Stimulated activated CD4-positive, alpha-beta T cell treated with anti-CD3 and anti-CD28 coated beads, Interleukin-4, amount 100 ng/mL, for 4 hours (primary cell): ENCODE measurements at places on chromosomes 1 and 21.

DNA sequence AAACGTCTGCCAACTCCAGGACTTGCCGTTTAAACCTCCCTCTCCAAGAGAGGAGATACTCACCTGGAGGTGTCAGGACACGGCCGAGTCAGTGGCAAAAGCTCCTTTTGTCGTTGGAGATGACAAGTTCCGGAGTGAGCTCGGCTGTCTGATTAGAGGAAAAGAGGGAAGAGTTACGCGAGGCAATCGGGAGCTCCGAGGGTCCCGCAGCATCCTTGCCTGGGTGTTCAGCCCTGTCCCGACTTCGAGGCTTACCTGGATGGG lies 497 bp downstream of the ID3 start:
- no peak for DNase-seq

DNA sequence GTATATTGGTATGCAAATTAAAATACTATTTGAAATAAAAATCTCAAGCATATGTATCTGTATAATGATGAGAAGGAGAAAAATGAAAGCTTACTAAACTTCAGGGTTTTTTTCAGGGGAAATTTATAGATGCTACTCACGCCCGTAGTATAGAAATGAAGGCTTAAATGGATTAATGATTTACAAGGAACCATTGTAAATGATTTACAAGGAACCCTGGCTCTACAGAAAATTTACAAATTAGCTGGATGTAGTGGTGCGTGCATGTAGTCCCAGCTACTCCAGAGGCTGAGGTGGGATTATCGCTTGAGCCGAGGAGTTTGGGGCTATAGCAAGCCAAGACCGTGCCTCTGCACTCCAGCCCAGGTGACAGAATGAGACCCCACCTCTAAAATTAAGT lies 150.5 kb downstream of the PCBP3 start:
- no peak for DNase-seq

DNA sequence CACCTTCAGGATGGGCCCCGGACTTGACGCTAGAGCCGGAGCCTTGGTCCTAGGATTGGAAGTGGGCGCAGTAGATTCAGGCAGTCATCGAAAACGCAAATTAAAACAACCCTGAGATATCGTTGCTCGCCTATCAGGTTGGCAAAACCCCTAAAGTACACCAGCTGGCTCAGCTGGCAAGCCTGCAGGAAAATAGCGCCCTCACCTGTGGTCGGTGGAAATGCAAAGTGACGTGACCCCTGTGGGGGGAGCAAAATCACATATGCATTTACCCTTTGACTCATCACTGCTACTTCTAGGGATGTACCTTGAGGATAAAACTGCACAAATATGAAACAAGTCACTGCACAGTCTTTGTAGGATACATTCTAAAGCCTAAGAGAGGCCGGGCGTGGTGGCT lies 170.3 kb upstream of the TMEM51 start:
- no peak for DNase-seq

DNA sequence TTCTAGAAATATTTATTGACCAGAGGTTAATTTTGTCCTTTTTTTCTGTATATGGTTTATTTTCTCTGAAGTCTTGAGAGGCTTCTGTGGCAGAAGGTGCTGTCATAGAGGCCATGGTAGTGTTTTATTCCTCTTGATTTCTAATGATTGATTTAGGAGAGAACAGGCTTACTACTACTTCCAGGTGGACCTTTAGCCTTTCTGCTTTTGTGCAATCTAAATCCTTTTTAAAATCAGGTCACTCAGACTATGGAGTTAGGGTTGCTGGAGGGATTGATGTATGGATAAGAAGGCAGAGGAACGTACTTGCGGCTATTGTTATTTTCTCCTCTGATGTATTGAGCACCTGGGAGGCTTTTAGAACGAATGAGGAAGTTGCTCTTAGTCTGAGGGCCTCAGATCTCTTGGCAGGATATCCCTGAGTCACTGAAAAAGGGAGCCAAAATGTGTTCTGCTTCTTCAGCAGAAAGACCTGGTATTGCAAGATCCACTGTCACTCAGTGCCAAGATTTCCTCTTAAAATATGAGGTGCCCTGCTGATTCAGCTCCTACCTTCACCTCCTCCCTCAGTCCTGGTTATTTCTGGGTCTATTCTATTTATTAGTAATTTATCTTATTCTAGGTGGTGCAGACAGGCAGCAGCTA lies 277.4 kb downstream of the ZNF648 start:
- no peak for DNase-seq

- DNase-seq: no peak
Observed at GRCh38 chr1:66434096-66434495, 99.9 kb upstream of the SGIP1 start.

DNA sequence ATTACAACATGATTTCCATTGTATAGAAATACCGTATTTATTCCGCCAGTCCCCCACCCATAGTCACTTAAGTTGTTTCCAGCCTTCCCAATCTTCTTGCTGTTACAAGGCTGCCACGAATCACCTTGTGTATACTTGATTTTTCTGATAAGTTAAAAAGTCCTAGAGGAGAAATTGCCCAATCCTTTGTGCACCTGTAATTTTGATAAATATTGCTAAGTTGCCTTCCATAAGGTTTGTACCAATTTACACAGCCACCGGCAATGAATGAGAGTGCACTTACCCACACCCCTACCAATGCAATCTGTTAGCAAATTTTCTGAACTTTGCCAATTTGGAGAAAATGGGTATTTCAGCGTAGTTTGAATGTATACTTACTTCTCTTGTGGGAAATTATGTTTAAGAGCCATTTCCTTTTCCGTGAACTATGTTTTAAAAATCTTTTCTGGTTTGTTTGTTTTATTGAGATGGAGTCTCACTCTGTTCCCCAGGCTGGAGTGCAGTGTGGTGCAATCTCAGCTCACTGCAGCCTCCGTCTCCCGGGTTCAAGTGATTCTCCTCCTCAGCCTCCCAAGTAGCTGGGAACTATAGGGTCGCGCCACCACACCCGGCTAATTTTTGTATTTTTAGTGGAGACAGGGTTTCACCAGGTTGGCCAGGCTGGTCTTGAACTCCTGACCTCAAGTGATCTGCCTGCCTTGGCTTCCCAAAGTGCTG lies 87.4 kb downstream of the DHRS3 start:
- DNase-seq: no peak

DNA sequence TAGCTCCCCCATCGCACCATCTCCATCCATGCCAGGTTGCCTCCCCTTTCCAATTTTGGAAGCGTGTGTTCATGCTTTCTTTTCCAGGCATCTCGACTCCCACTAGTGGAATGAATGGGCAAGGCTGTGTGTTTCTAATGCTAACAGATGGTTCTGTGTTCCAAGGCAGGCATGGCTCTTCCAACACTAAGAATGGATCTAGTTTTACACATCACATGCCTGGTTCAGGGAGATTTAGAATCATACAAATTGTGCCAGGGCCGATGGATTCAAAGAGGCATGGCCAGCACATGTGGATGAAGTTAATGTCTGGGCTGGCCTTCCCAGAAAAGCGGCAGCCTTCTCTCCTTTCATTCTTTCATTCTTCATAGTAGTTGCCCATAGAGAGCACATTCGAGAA lies 438.7 kb downstream of the PRDM2 start:
- DNase-seq: no peak

- DNase-seq: no peak
Observed at GRCh38 chr1:186715887-186716809, 35.9 kb upstream of the PTGS2 start.

DNA sequence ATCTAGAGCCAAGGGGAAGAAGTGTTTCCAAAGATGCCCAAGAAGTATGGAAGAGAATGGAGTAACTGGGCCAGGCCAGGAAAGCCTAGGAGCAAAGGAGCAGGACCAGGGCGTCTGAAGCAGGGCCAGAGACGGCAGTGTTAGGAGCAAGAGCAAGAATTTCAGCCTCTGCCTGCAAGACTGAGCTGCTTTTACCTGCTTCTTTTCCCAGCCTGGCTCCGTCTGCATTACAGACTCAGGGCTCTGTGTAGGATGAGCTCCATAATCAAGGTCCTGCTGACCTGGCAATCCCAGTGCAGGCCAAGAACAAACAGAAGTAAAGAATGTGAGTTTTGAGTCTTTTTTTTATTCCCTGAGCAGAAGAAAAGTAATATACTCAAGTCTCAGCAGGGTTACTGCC lies 10.1 kb downstream of the FMO1 start:
- no peak for DNase-seq

GRCh38 chr1:19074902-19075721 lies 118.6 kb upstream of the IFFO2 start:
- no peak for DNase-seq

DNA sequence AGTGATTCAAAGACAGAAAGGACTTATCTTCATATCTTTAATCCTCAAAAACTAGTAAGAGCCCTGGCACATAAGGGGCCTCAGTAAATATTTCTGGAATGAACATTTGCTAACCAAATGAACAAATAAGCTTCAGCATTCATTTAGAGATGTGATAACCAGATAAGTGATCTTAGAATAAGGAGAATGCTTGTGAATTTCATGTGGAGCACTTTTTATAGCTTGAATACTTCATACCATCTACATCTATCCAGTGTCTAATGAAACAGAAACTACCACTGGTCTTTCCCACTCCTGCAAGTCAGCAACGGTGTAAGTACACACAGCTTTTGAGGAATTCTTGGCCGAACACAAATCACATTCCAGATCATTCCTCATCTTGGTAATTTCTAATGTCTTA lies 38.5 kb downstream of the EDEM3 start:
- no peak for DNase-seq

GRCh38 chr1:83960669-83961277 lies 38.2 kb downstream of the TTLL7 start:
- no peak for DNase-seq

DNA sequence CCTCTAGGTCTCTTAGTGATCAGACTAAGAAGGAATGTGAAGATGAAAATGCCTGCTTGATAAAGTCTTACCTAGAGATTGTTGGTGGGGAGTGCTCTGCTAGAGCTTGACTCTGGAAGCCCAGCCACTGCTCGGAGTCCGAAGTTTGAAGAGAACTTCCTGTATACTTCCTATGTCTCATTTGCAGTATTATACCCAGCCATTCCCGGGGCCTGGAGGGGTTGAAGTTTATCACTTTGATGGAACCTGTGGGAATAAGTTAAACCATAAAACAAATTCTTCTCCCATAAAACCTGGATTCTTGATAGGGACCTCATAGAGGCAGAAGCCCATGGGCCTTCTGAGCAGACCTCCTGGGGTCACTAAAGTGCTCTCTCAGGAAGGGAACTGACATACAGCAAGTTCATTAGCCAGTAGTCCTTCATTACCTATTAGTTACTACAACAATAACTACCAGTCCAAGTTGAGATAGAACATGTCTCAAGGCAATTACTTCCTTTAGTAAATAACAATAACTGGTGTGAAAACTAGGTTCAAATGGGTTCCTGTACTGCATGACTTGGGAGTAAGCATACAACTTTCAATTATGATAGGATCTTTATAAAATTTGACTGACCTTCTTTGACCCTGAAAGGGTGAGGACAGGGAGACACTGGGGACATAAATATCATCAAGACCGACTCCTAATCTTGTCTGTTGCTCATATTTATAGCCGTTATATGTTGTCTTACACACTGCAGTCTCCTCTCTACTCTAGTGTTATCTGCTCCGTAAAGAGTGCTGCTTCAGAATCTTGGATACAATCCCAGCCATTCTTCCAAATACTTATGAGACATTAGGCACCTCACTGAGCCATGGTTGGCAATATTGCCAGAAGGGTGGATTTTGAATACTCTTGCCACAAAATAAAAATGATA lies at the start of gene OR6N1:
Gene OR6N1 (minus strand): TSS at position 246 of the 917 bp plus-strand sequence. CDS start 5,513 bp downstream, outside the sequence.
- DNase-seq: no peak

- no peak for DNase-seq
Observed at GRCh38 chr1:215887627-215888026, 320.5 kb downstream of the KCTD3 start.

GRCh38 chr1:24337455-24337854 lies 18.3 kb downstream of the GRHL3 start:
- no peak for DNase-seq

- no peak for DNase-seq
Observed at GRCh38 chr1:26857473-26858060, 5.4 kb upstream of the SFN start.

GRCh38 chr1:99326215-99326949 lies 62.1 kb downstream of the PLPPR4 start:
- no peak for DNase-seq

GRCh38 chr1:182213163-182213562 lies 151.7 kb upstream of the ZNF648 start:
- DNase-seq: no peak

DNA sequence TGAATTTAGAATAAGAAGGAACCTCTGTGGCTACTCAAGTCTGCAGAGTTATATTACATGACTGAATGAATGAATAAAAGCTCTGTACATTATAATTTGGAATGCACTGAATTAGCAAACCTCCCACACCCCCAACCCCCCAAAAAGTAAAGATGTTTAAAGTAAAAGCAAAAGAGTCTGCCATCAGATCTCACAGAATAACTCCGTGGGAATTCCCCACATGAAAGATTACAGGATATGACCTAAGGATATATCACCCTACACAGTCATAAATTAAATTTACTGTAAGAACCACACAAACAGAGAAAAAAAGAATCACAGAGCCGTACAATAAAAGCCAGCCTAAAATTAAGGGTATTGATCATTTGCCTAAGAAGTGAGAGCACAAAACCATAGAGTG lies 587.3 kb downstream of the PTPRC start:
- DNase-seq: no peak

GRCh38 chr1:247211339-247211738 lies 39.5 kb upstream of the ZNF124 start:
- no peak for DNase-seq

- no peak for DNase-seq
Observed at GRCh38 chr1:149934356-149934755, 2.3 kb downstream of the MTMR11 start.

- DNase-seq: no peak
Observed at GRCh38 chr21:42313501-42313969, 1.7 kb downstream of the TFF3 start.
